ENCODE measurements at places on chromosomes 11 and 22.
A peak's percentile ranks its signal among the peaks of the same experiment; 100 is the strongest.

DNA sequence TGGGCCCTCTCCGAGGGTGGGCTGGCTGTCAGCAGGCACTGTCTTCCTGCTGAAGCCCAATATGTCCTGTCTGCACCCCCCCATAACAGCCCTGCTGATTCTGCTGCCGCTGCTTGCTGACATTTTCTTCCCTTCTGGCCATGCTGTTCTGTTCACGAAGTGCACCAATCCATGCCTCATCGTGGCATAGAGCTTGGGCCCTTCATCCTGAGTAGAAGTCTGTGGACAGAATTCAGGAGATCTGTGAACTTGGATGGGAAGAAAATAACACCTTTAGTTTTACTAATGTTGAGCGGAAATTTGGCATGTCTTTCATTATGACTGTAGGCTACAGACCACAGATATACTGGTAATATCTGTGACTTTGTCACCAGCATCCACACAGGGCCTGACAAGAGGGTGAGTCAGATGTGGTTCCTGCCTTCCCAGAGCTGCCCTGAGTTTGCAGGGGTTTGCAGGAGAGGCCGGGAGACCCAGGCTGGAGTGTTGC is 14.1 kb upstream of the KIAA0930 start:
- no peak for DNase-seq

DNA sequence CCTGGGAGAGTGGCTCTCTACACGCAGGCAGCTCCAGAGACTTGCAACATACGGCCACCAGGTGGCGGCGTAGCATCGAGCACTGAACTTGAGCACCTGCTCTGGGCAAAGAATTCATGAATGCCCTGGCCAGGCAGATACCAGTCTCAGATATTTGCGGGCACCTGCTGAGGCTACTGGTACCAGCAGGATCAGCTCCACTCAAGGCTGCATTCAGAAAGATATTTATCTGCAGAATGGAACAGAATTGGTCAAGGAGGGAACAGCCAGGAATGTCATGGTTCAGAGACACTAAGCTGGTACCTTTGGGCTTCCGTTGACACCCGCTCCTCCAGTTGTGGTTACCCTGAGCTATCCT is 10.8 kb upstream of the CCDC86 start:
- peak; percentile 79 for DNase-seq

GRCh38 chr11:44870181-44870580 is 80.5 kb downstream of the TP53I11 start:
- DNase-seq = no peak

GRCh38 chr11:1702506-1702905 is 5.5 kb downstream of the KRTAP5-6 start:
- DNase-seq = no peak

GRCh38 chr11:200224-201003 is 6.8 kb downstream of the BET1L start:
- no peak for DNase-seq

DNA sequence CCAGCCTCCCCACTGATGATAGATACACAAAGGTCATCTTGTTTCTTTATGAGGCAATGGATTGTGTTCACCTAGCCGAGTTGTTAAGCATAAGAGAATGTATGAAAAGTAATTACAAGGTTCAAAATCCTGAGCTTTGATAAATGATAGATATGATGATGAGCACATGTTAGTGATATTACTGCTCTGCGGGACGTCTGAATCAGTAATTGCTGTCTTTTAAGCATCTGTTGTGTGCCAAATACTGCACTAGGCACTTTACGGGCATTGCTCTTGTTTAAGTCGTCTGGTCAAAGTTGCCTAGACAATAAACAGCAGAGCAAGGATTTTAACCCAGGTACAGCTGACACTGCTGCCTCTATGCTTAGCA is 559 bp upstream of the RNF141 start:
- DNase-seq = peak; percentile 58

- no peak for DNase-seq
Observed at GRCh38 chr11:14672635-14673034, 29.0 kb downstream of the PDE3B start.

- DNase-seq = no peak
Observed at GRCh38 chr22:22599248-22599647, 40.2 kb upstream of the PRAME start.

All from NCI-H2081 (cell line).